ENCODE measurements at places on chromosomes 13 and 19. TPM values are rescaled to one million over a fixed set of nuclear protein-coding genes. Genes with fewer than 3 reads are reported as not detected.

KHSRP gene
- 43.1 TPM for total RNA-seq

GRCh38 chr19:16285769-16286498, 38.7 kb upstream of the KLF2 start:
- DNase-seq = peak; percentile 25

DNA sequence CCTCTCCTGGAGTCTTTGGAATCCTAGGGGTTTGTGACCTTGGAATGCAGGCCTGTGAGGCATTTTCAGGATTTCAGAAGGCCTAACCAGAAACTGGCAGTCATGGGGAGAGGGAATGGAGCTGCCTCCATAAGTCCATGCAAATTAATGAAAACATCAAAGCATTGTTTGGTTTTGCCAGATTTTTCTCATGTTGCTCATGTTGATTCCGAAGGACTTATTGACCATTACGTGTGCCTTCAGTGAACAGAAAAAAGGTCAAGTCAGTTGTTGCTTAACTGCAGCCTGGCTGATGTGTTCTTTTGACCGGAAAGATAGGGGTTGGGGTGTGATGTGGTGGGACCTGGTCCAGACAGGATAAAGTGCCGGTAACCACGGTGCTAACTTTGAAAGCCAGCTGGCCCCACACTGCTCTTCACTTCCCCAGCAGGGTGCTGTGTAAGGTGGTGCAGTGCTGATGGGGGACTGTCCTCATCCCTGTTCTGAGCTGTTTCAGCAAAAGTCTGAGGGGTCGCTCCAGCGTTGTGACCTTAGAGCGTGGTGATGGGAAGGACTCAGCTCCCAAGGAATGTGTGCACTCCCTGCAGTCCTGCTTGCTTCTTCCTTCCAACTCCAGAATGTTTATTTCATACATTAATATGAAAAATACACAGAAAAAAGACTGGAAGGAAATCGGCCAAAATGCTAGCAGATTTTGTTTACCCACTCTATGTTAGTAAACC, 3.5 kb downstream of the RNF113B start:
- peak; percentile 92 for DNase-seq

- DNase-seq = no peak
These were observed 29.2 kb downstream of the LRCH1 start for GRCh38 chr13:46582190-46582589.

NLRP5 gene
- total RNA-seq = not detected

DNA sequence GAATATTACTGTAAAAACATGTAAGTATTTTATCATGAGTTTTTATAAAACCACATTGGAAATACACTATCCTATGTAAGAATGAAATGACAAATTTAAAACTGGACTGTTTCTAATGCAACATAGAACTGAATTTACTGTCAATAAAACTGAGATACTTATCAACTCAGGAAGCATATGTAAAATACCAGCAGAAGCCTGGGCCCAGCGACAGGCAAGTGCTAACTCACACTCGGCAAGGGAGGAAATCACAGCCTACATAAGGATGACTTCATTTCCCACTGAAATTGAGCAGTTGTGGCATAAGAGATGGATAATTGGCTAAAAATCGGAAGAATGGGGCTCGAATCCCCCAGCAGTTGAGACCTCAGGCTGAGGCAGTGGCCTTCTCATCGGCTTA, 12.1 kb downstream of the PROZ start:
- DNase-seq = no peak

DNA sequence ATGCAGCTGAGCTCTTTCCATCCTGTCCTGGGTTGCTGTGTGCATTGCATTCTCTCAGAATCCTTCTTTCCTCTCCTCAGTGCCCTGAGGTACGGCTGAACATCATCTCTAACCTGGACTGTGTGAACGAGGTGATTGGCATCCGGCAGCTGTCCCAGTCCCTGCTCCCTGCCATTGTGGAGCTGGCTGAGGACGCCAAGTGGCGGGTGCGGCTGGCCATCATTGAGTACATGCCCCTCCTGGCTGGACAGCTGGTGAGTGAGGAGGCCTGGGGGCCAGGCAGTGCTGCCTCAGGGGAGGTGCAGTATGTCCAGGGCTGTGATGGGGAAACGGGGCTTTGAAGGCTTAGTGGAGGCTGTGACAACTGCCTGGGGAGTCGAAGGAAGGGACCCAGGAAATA, 29.8 kb downstream of the PPP2R1A start:
- no peak for DNase-seq

KLK14 gene
- not detected for total RNA-seq

- DNase-seq = no peak
These were observed 1.7 kb downstream of the PRDX2 start for GRCh38 chr19:12799742-12800465.

SSC5D gene
- total RNA-seq = 3.6 TPM

F2RL3 gene
- 4.6 TPM for total RNA-seq

GRCh38 chr13:22298530-22298929, 627.7 kb downstream of the FGF9 start:
- no peak for DNase-seq

All from RPMI7951 (cell line).